Epithelial cell of proximal tubule (primary cell): ENCODE measurements at places on chromosomes 5 and 9. TPM values are rescaled to one million over a fixed set of nuclear protein-coding genes. Genes with fewer than 3 reads are reported as not detected.

Gene SEMA6A
- 8.3 and 11.6 TPM in 2 replicates for total RNA-seq

Gene UBE2QL1
- not detected in 2 replicates for total RNA-seq

Gene GRIN3A
- not detected in 2 replicates for total RNA-seq

Gene MYOT
- total RNA-seq: not detected in 2 replicates

Gene CHSY3
- 1.7 and 2.5 TPM in 2 replicates for total RNA-seq

Gene PCDHB16
- under 0.01 and 0.07 TPM in 2 replicates for total RNA-seq

Gene ST6GALNAC4
- 27.4 and 28.2 TPM in 2 replicates for total RNA-seq

Gene ELL2
- 32.0 and 52.8 TPM in 2 replicates for total RNA-seq

Gene KIF27
- total RNA-seq: 1.5 and 2.7 TPM in 2 replicates

Gene FBXW11
- 41.3 and 42.8 TPM in 2 replicates for total RNA-seq

Gene MAMDC4
- 1.2 and 4.8 TPM in 2 replicates for total RNA-seq

Gene HMMR
- total RNA-seq: 19.5 and 54.4 TPM in 2 replicates

Gene F2RL2
- total RNA-seq: 2.4 and 7.2 TPM in 2 replicates

DNA sequence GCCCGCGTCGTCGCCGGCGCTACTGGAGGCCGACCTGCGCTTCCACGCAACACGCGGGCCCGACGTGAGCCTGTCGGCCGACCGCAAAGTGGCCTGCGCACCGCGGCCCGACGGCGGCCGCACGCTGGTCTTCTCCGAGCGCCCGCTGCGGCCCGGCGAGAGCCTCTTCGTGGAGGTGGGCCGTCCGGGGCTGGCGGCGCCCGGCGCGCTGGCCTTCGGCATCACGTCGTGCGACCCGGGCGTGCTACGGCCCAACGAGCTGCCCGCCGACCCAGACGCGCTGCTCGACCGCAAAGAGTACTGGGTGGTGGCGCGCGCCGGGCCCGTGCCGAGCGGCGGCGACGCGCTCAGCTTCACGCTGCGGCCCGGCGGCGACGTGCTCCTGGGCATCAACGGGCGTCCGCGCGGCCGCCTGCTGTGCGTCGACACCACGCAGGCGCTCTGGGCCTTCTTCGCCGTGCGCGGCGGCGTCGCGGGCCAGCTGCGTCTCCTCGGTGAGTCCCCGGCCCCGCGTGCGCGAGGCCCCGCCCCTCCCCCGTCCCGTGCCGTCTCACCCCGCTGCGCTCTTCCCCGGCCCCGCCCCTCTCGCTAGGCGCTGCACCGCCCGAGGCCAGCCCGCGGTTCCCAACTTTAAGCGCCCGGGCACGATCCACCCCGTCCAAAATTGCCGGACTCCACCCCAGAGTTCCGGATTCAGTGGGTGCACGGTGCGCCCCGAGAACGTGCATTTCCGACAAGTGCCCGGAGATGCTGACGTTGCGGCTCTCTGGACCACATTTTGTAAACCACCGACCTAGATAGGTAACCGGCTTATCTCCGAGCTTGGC is 42.8 kb downstream of the NEURL1B start:
- no peak for DNase-seq

- no peak for DNase-seq
Measured at GRCh38 chr5:108801301-108801700, 53.6 kb downstream of the FER start.

DNA sequence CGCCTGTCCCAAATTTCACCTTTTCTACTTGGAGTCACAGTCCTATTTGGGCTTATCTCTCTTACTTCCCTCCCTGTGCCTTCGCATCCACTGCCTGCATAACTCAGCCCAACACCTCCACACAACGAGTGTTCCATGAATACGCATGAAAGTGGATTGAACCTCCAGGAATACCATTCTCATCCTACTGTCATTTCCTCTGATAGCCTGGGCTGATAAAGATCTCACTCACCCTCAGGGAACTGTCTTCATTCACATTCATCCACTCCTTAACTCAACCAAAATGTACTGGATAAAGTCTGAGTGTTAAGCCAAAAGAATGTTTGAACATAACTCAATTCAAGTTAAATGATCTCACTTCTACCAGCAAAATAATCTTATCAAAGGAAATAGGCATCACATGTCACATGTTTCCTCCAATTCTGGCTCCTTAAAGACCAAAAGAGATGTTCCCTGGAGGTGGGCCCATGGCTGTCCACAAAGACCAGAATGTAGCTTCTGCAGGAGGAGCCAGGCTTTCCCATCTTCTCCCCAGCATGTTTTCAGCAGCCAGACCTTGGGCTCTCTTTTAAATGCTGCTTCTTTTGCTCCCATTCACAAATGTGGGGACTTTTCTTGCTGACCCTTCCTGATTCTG is 28.4 kb upstream of the TRIO start:
- DNase-seq: no peak

DNA sequence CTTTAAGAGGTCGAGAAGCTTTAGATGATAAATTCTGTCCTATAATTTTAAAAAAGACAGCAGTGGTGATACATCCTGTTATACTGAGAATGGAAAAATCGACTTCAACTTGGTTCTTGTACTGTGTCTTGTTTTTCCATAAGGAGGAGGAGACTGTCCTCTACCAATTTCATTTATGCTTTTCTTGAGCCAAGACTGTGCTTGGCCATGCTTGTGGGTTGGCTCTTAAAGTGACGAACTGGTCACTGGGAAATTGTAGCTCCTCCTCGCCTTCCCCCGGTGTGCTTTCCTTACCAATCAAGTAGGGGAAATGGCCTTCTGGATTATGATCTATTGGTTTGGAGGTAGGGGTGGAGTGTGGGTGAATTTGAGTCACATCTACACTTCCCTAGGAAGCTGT is 67.1 kb upstream of the HSPB3 start:
- no peak for DNase-seq

- DNase-seq: no peak
Measured at GRCh38 chr5:112004867-112005622, 248.1 kb upstream of the NREP start.

DNA sequence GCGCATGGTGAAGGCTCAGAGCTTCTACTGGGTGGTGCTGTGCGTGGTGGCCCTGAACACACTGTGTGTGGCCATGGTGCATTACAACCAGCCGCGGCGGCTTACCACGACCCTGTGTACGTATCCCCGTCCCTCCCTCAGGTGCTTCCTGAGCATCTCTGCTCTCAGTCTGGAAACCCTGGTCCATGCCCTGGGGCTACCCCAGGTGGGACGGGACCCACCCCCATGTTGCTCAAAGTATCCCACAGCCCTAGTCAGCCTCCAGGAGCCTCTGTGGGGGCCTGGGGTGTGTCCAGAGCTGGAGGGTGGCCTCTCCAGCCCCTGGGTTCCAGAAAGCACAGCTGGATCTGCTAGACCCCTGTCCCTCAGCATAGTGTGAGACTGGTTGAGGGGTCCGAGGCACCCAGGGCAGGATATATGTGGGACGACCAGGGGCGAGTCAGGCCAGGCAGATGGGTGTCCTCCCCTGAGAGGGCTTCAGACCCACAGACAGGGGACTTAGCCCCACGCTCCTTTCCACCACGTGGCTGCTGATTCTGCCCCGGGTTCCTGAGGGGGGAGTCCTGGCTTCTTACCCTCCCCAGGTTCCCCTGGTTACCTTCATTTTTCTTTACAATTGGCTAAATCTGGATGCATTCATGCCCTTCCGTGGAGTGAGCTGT is 94.0 kb downstream of the CACNA1B start:
- no peak for DNase-seq

DNA sequence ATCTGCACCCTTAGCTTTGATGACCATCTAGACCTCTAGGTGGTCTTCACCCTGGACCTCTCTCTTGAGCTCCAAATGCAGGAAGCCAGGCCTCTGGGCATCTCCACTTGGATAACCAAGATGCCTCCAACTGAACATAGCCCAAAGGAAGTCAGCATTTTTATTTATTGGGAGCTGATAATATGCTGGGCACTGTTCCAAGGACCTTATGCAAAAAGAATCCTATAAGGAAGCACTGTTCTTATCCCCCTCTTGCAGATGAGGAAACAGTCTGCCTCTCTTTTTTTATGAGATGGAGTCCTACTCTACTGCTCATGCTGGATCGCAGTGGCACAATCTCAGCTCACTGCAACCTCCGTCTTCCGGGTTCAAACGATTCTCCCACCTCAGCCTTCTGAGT is 219.9 kb downstream of the CDK5RAP2 start:
- no peak for DNase-seq

DNA sequence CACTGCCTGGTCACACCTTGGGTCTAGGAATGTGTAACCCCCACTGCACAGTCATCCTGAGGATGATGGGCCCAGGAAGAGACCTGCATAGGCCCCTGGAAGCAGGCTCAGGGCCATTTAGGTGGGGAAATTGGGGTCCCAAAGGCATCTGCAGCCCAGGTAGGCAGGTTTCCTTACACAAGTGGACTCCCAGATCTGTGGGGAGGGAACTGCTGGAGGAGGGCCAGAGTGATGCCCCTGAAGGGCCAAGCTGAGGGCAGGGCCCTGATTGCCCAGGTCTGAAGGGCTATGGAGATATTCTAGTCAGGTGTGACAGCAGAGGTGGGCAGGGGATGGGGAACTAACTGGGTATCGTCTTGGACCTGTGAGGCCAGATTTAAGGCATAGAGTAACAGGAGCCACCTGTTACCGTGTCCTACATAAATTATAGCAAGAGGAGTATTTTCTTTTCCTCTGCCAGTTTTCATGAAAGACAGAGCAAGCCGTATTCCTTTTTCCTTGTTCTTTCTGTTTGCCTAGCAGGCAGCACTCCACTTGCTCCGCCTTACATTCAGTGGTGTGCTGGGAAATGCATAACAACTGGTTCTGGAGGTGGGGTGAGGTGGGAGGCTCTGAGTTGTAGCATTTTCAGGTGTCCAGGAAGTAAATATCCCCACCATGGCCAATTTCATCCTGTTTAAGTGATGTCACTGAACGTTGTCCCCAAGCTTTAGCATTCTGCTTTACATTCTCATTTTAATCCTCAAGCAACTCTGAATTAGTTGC is 41.3 kb downstream of the PPARGC1B start:
- DNase-seq: no peak

GRCh38 chr5:149282027-149282965 is 10.6 kb downstream of the AFAP1L1 start:
- DNase-seq: no peak

GRCh38 chr5:111954516-111955395 is 197.8 kb upstream of the NREP start:
- DNase-seq: no peak

DNA sequence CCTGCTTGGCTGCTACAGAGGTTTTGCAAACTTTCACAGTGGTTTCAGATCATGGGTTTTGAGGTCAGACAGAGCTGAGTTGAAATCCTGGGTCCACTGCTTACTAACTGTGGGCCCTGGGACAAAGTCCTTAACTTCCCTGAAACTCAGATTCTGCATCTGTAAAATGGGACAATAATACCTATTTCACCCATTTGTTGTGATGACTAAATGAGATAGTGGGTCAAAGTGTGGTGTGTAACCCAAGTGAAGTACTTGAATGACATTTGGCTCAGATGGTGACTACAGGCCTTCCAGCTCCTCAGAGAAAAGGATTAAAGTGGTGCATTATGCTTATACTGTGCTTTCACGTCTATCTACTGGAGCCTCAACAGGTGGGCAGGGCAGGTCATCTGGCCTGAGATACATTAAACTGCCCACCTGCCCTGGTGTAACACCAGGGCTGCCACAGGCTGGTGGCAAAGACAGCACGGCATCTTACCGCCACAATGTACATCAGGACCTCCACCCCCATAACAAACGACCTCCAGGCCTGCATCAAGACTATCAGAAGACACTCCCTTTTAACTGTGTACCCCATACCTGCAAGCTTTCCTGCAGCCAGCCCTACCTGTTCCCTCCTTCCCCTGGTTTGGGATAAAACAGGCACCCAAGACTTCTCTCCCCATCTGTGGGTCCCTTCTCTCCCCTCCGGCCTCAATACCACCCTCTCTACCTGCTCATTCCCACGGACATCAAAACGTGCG is 846 bp upstream of the TRAF1 start:
- no peak for DNase-seq

DNA sequence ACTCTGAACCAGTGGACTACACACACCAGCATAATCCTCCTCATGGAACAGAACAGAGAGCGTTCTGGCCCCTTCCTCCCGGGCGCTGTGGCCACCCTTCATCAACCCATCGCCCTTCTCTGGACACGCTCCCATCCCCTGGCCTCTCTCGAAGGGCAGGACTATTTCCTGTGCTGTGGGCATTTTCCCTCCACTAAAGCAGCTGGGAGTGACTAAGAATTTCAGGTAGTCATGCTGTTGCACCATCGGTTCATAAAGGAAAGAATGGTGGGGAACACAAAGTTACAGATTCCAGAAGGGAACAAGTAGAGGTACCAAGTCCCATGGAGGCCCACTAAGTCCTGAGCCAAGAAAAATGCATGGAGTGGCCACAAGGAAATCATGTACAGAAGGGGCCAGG is 68.6 kb downstream of the EPB41L4B start:
- no peak for DNase-seq

DNA sequence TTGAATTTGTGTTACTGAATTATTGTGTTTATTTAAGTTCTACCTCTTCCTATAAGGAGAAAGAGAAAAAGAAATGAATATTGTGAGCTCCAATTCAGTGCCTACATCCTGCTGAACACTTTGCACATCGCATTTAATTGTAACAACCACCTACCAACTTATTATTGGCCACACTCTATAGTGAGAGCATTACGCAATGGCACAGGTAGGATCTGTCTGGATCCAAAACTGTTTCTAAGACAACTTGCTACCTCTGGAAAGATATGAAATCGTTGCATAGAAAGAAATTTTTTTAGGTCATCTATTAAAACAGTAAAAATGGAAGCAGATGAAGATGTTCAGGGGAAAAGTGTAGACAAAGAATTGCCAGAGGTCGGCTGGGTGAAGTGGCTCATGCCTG is 227.2 kb upstream of the SNX2 start:
- no peak for DNase-seq

DNA sequence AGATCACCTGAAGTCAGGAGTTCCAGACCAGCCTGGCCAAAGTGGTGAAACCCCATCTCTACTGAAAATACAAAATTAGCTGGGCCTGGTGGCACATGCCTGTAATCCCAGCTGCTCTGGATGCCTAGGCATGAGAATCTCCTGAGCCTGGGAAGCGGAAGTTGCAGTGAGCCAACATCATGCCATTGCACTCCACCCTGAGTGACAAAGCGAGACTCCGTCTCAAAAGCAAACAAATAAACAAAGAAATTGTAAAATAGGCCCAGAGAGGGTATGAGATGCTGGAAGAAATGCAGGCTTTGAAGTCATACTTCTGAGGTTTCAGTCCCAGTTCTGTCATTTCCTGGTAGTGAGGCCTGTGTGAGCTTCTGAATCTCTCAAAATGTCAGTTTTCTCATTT is 5.3 kb upstream of the ARHGEF37 start:
- no peak for DNase-seq

- no peak for DNase-seq
Measured at GRCh38 chr5:89147031-89147430, 264.0 kb upstream of the MEF2C start.
